ENCODE measurements at places on chromosomes 7 and 10.

GRCh38 chr10:17425584-17426262 is 28.7 kb downstream of the ST8SIA6 start:
- DNase-seq: no peak

DNA sequence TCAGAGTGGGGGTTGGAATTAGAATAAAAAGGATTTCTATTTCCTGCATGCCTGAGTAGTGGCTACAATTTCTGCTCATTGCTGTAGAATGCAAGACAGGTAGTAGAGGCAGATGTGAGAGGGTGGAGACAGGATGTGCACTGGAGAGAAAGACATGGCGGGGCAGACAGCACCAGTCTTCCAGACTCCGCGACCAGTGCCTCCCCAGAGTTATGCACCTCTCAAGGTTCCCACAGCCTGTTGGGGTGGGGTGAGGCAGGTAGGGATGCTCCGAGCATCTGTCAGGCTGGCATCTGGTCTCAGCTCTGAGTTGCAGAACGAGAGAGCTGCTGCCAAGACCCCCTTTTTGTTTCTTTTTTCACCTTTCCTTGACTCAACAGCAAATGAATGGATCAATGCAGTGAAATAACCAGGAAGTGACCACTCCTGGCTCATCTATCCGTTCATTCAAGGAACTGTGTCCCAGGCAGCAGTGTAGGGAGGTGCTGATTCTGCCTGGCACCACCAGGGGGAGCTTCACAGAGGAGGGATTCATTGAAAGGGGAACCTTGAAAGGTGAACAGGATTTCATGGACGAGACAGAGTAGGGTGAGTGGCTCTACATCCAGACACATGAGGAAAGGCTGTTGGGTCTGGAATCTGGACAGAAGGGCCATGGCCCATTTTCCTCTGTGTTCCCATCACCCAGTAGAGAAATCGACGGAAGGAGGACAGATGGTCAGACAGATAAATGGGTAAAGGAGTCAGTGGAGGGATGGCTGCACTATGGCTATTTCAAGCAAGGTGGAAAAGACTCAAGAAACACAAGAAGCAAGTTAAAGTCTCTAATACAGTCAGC is 17.2 kb upstream of the SLC18A3 start:
- peak; percentile 53 for DNase-seq

- no peak for DNase-seq
Measured at GRCh38 chr10:36880898-36881297, 244.5 kb upstream of the ANKRD30A start.

- DNase-seq: no peak
Measured at GRCh38 chr10:93081318-93081717, 7.6 kb downstream of the CYP26A1 start.

DNA sequence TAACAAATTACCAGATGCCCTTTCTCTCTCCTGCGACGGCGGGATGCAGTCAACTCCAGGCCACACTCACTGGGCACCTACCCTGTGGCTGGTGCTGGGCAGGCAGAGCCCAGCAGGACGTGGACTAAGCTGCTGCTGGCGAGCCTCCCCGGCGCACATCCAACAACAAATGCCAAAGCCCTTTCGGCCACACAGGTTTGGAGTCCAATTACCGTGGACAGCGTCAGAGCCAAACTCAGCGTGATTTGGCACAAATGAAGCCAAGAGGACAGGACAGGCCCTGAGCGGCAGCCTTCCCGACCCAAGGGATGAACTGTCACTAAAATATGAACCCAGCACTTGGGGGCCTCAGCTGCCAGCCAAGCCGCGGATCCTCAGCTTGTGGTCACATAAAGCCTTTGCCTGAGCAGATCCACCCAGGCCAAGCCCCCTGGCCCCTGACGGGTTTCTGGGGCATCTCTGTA is 28.4 kb downstream of the DAGLB start:
- no peak for DNase-seq

All from stimulated activated CD4-positive, alpha-beta T cell treated with anti-CD3 and anti-CD28 coated beads, Interleukin-12 subunit alpha, Interleukin-12 subunit beta, amount 100 ng/mL, for 24 hours (primary cell).